NCI-H524 treated with DMSO at 0.1 percent for 48 hours (cell line): ENCODE measurements at places on chromosomes 13 and 19.

DNA sequence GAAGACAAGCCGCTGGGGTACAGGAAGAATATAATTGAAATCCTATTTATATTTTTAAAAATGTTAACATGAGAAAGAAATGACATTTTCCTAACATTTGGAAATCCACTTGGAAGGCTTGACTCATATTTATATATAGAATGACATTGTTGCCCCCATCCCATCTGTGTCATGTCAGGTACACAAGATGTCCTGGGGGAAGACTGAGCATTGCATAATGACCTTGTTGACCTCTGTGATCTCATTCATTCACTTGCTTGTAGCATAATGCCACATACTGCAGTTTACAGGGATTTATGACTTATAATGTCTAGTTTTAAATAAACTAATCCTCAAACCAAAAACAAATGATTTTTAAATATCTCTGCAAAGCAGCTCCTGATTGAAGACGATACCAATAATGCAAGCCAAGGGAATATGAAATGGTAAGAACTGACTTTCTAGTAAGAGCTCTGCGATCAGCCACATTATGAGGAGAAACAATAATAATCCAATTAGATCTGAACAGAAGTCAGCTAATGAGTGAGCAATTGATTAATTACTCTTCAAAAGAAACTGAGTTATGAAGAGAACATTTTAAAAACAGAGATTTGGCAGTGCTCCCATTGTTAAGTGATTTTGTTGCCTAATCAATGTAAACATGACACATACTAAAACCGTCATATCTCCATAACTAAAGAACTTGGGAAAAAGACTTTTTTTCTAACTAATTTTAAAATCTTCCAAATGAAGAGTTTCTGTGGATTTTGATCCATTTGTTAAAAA lies 21.2 kb upstream of the VWA8 start:
- no peak for DNase-seq

DNA sequence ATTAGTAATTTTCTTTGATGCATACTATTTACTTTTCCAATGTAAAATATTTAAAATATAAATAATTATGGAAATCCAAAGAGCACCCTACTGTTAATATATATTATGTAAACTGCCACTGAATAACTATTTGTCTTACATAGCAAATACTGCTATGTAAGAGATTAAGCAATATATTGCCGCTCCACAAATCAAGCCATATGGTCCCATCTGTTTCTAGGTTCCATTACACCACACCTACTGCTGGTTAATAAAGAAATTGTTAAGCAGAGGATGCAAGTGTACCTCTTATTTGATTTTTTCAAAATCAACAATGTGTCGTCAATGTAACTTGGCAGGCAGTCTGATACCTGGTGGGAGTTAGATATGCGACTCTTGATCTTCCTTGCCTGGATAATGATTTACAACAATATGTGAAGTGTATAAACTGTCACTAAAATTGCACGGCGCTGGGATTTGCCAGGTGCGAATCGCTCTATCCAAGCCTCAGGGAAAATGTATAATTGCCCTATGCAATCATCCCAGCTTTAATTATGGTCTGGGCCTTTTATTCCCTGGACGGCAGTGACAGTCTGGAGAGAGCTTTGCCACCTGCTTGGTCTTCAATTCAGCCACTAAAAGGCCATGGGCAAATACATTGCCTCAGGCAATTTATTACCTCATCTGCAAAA lies 16.0 kb downstream of the SMAD9 start:
- DNase-seq: peak; percentile 95

DNA sequence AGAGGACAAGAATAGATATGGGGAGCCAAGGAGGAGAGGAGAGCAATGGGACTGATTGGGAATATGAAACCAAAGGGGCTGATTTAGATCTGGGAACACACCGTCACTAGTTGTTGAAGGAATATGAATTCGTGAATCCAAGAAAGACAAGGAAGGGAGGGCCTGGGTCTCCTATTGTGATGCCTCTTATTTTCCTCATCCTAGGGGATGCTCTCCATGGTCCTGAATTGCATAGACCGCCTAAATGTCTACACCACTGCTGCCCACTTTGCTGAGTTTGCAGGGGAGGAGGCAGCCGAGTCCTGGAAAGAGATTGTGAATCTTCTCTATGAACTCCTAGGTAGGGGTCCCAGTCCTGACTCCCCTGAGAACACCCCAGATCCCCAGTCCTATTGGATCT lies 21.5 kb downstream of the RYR1 start:
- DNase-seq: no peak

DNA sequence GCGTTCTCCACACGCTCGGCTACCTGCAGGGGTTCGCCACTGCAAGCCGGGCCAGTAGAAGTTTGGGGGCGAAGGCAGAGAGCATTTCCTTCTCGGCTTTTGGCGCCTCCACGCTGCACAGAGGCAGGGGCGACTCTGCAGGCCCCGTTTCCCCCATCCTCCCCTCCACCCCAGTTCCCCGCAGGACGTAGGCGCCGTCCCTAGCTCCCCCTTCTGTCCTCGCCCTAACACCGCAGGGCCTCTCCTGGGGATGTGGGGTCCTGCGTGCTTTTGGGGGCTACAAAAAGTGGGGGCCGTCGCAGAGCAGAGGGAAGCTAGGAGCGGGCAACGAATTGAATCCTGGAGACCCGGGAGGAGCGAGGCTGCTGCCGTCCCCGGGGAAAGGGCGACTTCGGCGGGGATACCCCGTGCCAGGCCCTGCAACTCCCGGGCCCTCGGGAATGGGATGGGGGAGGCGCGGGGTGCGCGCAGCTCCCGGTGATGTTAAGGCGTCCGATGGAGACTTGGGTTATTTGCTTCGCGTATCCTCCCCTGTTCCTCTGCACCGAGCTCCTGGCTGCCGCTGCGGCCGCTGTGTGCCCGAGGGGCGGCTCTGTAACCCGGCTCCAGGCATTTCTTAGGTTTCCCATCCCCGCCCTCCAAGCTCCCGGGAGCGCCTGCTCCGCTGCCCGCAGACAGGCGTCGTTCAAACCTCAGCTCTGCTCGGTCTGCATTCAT lies 255.9 kb upstream of the SOX21 start:
- DNase-seq: no peak

GRCh38 chr13:24086642-24087041 lies 73.9 kb upstream of the SPATA13 start:
- DNase-seq: no peak

DNA sequence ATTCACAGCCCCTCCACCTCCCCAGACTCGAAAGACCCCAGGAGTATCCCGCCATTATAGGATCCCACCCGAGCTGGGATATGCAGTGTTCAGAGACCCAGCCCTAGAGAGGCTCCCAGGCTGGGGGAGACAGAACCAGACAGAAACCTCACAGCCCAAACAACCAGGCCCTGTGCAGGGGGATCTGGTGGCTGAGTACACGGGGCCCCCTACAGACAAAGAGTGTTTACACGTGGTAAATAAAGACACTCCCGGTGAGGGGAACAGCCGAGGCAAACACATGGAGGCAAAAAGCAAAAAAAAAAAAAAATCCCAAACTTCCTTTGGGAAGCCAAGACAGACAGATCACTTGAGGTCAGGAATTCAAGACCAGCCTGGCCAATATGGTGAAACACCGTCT lies 25.1 kb downstream of the TINCR start:
- DNase-seq: no peak

DNA sequence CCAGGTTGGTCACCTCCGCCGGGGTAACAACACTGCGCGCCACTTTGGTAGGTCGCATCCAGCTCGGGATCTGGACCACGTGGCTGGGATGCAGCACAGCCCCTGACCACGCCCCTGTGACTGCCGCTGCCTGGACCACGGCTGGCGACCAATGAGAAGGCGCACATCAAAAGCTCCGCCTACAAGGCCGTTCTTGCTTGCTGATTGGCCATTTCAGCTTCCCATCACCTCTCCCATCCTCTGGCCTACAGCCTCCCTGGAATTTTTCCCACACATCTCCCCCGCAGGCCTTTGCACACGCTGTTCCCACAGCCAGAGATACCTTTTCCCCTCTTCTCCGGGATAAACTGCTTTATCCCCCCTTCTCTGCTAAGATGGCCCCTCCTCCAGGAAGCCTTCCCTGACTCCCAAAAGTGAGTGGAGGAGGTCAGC lies 12.5 kb upstream of the MAP1S start:
- peak; percentile 63 for DNase-seq

- DNase-seq: no peak
Observed at GRCh38 chr13:28730762-28731161, 12.0 kb upstream of the SLC46A3 start.

DNA sequence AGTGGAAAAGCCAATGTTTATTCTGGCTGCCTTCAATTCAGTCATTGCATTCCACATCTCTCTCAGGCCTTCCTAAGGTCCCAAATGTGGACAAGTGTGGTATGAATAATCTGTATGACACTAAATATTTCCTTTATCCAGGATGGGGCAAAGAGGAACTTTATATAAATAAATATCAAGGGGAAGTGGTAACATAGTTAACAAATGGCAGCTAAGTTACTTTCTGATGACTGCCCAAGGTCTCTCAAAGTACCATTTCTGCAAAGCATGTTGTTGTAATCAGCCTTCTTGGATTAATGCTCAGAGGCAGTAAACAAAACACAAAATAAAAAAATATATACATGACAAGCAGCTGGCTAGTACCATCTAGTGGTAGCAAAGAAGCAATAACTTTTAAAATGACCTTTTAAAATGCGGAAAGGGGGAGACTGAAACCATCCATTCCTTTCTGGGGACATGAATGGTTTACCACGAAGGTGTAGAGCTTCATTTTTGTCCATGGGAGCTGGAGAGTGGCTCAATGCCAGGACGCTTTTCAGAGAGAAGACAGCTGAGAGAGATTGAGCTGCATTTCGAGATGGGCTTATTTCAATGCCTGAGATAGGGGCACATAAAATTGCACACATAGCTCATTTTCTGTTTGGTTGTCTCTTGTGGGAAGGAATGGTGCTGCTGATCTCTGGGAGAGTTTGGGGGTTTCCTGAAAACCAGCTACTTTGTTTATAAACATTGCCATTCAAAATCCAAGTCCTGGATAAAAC lies 259.2 kb downstream of the RFC3 start:
- no peak for DNase-seq

DNA sequence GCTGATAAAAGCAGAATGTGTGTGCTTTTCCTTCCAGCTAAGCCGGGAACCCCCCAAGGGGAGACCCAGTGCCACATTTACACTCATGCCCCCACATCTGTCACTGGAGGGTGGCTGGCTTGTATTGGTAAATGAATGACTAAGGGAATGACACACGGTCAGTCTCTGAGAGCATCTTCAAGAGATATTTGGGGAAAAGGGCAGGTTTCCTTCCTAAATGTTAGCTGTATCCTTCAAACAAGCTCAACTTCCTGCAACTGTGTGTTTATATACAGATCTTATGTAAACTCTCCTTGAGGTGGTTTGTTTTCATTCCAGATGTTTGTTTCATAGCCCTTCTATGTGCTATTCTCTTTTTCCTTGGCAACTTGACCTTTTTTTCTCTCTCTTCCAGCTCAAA lies 192.6 kb downstream of the COL4A1 start:
- DNase-seq: no peak

DNA sequence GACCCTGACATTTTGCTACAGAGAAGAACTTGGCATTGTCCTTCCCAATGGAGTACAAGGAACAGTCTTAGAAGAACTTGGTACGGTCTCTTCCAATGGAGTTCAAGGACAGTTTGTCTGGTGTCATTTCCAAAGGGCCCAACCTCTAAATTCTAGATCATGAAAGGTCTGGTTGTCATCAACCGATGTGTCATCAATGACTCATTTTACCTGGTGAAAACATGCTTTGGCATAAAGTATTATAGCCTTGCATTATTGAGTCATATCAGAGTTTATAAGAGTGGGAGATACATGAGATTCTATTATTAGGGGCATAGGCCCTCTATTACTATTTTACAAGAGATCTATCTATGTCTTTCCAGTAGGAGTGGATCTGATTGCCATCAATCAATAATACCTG lies 4.3 kb downstream of the CYP2B6 start:
- DNase-seq: no peak

DNA sequence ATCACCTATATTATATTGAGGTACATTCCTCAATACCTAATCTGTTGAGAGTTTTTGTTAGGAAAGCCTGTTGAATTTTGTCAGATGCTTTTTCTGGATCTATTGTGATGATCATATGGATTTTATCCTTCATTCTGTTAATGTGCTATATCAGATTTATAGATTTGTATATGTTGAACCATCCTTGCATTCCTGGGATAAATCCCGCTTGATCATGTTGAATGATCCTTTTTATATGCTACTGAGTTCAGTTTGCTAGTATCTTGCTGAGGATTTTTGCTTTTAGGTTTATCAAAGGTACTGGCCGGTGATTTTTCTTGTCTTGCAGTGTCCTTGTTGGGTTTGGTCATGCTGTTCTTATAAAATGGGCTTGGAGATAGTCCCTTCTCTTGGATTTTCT lies 12.0 kb upstream of the ZNF331 start:
- DNase-seq: no peak

DNA sequence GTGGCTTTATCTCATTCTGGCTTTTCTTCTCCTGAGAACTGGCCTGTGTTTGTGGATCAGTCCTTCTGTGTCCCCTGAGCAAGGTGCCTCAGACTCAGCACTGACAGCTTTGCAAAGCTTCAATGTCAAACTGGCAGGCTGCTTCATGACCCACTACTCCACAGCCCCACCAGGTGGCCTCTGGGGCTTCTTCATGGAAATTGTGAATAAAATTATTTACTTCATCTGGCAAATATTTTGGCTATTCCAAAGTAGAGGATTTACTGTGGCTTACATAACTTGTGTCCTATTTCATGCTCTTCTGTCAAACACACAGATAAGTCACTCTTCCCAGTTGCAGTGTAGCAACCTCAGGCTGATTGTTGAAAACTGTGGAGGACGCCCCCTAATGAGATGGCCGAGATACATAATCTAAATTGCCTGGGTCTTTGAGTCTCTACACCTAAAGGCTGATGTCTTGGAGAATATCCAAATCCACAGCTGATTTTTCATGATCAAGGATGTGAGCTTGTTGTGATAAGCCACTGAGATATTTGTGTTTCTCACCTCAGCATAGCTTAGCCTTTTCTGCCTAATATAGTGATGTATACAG lies 721.9 kb upstream of the SLC10A2 start:
- DNase-seq: peak; percentile 7

DNA sequence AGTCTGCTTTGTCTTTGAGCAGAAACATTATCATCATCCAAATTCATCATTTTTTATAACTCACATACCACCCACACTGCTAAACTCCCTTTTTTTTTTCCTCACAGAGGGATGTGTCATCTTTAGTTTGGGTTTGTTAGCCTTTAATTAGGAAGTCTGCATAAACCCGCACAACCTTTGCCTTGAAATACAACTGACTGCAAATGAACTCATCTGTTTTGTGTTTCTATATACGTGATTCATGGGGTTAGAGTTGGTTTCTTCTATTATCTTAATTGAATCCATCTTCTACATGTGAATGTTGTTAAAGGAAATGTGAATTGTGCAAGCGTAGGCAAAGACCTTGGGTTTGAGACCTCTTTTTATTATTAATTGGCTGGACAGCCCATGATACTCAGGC lies 102.7 kb downstream of the SLAIN1 start:
- no peak for DNase-seq

DNA sequence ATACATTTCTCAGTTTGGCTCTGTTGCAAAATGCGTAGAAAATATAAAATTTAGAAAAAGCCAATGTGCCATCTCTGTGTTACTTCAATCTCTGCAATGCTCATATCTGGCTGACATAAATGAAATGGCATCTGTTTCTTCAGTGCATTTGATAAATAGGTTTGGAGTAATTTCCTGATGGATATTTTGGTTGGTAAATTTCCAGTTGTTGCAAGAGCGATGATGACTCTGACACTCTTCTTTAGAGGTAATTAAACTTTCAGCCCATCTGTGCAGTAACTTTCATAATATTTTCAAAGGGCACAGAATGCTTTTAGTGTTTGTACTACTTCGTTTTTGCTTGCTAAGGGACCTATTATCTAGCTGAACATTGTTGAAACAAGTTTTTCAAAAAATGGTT lies 1286.4 kb downstream of the PCDH9 start:
- DNase-seq: no peak
